AG10803 (cell line): ENCODE measurements at places on chromosomes 1 and 21.

DNA sequence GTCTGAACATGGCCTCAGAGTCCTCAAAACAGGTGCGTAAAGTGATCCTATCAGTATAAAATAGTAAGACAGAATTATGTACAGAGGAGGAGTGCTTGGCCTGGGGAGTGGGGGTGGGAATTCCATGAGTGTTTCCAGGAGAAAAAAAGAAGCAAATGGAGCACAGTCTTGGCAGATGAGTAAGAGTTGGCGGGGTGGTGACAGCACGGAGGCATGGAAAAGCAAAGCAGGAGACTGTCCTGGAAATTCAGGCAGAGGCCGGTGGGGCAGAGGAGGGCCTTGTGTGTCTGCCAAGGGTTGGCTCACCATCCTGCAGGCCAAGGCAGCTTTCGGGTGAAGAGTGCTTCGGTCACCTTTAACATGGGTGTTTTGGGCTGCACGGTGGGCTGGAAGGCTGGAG is 63.4 kb downstream of the OPTC start:
- DNase-seq: peak; percentile 91

DNA sequence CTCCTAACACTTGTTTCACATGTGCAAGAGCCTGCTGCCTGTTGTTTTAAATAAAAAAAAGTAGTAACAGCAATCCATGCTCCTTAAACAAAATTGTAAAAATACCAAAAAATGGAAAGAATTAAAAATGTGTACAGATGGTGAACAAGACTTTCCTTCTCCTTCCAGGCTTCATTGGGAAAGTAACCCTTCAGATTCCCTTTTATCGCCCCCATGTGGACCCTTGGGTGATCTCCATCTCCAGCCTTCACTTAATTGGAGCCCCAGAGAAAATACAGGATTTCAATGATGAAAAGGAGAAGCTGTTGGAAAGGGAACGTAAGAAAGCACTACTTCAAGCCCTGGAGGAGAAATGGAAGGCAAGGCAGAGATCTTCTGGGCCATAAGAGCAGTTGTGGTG is 14.2 kb downstream of the VPS13D start:
- no peak for DNase-seq

DNA sequence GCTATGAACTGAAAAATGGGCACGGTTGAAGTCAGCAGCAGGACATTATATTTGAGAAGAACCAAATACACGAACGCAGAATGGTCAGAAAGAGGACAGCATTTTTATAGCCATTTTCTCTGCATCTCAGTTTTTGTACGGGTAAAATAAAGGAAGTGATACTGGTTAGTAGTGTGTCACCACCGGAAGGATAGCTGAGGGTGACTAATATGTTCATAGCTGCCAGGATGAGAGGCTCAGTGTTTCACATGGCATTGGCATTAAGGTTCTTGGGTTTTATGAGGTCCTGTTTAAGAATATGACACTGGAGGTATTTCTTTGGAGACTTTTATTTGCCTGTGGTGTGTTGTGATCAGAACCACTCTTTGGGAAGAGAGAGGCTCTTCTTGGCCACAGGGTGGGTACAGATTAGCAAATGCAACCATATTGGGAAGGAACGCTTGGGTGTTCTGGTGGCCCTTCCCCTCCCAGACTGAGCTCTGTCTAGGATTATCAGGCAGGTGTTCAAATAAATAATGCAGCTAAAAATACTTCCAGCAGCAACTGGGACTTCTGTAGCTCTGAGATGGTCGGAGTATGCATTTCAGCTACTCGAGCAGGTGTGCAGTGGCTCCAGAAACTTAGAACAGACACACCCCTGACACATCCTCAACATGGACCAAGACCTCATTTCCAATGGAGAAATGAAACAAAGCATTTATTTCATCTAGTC is 158.2 kb downstream of the PBX1 start:
- peak; percentile 68 for DNase-seq

GRCh38 chr1:236524895-236525184 is 1.1 kb downstream of the LGALS8 start:
- DNase-seq: no peak

- DNase-seq: no peak
Measured at GRCh38 chr1:54010415-54011117, 7.4 kb downstream of the LDLRAD1 start.
